GM10248 (cell line): ENCODE measurements at places on chromosomes 2 and 18.

DNA sequence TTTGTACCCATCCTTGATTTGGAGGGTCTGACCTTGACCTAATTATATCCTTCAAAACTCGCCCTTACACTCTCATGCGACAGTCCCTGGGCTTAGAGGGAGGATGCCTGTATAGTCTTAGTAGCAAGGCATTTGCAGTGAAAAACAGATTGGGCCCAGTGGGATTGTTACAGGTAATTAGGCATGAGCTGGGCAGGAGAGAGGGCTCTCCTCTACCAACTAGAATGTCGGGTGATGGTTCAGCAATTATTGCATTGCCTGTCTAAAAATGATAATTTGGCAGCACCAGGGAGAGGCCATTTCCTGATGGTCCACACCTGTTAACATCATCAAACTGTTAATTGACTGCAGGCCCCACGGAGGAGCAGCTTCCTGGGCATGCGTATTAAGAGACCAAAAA is 32.4 kb downstream of the COMMD1 start:
- no peak for DNase-seq

GRCh38 chr2:237315170-237315828 is 98.7 kb downstream of the COL6A3 start:
- no peak for DNase-seq

- DNase-seq: no peak
These were observed 6.1 kb downstream of the ARHGEF4 start for GRCh38 chr2:130842770-130843169.

- no peak for DNase-seq
These were observed 143.4 kb upstream of the CYP26B1 start for GRCh38 chr2:72291059-72291458.

- no peak for DNase-seq
These were observed 248.7 kb upstream of the ATP5MC3 start for GRCh38 chr2:175430236-175430635.

- no peak for DNase-seq
These were observed 83.6 kb downstream of the CELF4 start for GRCh38 chr18:37482002-37482401.

- no peak for DNase-seq
These were observed 14.9 kb upstream of the ACKR3 start for GRCh38 chr2:236554629-236555282.

DNA sequence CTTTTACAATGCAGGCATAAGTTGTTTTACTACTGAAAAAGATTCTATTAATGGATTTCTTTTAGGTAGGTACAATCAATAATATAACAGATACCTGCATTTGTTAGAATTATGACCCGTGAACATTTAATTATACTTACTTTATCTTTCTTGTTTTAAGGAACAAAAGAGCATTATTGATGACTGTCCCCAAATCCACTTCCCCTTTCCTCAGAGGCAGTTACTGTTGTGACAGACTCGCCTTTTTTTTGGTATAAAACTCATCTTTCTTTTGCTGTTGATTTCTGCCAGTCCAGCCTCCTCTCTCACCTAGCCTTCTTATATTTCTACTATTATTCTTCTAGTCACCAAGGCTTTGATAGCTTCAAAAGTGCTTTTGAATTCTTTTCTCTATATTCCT is 12.1 kb downstream of the ACTR3 start:
- DNase-seq: peak; percentile 31

DNA sequence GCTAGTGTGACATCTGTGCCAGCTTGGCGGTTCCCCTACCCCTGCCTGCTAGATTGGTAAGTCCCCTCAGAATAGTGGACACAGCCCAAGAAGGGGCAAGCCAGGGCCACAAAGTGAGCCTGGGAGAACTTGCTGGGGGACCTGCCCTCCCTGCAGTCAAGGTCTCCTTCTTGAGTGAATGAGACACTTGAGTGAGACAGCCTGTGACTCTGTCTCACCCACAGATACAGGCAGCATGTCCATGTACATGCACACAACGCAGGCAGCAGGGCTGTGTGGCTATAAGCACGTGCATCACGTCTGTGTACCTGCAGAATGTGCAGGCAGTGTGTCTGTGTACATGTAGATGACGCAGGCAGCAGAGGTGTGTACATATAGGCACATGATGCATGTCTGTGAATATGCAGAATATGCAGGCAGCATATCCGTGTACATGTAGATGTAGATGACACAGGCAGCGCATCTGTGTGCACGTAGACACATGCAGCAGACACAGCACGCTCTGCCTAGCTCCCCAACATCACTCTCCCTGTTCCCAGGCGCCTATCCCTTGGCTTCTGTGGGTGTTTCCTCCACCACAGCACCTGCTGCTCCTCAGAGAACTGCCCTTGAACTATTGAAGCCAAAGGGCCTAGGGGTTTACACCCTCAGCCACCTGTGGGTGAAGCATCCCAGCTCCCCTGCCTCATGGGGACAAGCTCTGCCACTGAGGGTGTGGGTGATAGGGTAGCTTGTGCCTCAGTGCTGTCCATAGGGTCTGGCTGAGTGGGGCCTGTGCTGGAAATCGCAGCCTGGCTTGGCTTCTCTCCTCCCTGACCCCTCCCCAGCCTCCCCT is 147.2 kb upstream of the TWIST2 start:
- no peak for DNase-seq

DNA sequence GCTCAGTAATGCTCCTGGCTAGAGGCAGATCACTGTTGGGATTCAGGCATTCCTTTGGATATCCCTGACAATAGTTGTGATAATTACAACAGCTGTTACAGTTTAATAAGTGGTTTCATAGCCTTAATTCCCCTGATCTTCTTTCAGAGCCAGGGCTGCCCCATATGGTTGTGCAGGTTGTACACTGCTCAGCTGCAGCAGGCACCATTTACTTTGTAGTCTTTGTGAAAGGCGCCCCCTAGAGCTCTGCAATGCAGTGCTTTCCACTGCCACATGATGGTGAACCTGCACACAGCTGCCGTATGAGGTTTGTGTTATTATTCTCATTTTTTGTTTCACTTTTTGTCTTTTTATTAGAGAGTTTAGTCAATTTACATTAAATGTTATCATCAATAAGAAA is 239.1 kb downstream of the KCNS3 start:
- peak; percentile 25 for DNase-seq

DNA sequence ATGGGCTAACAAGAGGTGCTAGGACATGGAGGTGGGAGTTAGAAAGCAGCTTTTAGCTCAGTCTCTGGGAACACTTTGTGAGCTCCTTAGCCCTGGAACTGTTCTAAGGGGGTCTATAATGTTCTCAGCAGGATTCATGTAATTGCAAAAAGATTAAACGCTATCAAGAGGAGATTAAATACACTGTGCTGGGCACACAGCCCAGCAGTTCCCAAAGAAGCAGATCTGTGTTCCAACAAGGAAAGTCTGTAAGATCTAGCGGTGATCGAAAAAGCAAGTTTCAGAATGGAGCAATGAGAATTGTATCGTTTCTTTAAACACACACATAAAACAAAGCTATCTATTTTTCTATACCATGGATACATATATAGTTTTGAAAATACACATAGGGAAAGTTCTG is 2.4 kb upstream of the ARID5A start:
- DNase-seq: no peak

- DNase-seq: no peak
These were observed 11.3 kb upstream of the TMEM214 start for GRCh38 chr2:27021253-27022049.

GRCh38 chr18:69854455-69854854 is 93.2 kb downstream of the CD226 start:
- DNase-seq: no peak

DNA sequence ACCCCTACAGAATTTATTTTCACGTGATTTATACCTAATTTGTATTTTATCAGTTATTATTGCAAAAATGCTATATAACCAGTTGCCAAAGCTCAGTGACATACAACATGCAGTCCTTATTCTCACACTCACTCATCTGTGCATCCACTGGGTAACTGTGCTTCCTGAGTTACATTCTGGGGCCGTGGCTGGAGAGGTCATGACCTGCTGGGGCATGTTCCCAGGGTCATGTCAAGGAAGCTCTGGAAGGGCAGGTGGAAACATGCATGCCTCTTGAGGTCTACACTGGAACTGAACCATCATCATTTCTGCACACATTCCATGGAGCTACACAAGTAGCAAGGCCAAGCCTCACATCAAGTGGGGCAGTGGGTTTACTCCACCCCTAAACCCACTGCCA is 715.5 kb downstream of the CNTNAP5 start:
- no peak for DNase-seq

DNA sequence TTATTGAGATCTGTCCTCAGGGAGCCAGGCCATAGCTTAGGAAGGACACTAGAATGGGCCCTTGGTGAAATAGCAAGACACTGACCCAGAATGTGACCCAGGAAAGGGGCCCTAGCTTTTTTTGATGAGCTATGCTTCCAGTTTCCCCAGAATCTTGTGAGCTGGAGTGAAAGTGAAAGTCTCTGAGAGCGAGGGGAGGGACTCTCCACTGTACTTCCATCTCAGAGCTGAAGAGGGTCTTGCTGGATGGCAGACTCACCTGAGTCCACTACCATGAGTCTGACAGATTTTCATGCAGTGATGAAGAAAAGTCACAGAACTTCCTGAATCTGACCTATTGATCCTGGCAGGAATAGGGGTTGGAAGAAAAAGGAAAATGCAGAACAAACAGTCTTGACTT is 3.1 kb downstream of the ARHGAP25 start:
- DNase-seq: peak; percentile 46

DNA sequence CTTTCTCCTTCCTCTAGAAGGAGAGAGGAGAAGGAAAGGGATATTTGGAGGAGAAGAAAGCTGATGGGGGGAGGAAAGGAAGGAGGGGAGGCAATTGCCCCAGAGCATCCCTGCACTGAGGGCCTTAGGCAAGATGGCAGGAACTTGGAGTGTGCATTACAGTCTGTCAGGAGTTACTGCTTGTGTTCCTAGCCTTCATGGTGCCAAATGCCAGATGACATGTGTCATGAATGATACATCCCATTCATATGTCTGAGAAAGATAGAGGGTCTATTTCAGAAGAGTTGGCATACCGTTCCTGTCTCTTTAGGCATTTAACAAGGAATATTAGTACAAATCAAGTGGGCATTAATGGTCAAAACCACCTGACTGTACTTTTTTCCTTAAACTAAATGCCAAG is 232.1 kb upstream of the NT5C1B start:
- no peak for DNase-seq

- DNase-seq: no peak
These were observed 62.5 kb downstream of the RHOB start for GRCh38 chr2:20509301-20509769.

DNA sequence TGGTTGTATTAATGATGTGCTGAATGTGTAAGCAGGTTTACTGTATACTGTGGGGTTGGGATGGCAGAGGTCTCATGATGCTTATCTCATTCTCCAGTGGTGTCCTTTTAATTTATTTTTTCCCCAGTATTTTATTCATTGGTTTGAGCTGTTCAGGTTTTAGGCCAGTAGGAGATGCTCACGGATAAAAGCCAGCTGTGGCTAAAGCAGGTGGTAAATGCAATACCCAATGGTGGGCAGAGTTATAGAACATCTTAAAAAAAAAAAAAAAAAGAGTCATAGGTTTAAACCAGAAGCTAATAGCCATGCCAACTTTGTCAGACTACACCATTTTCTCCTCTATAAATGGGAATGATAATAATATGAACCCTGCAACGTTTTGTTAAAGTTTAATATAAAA is 57.8 kb upstream of the NEUROD1 start:
- no peak for DNase-seq

GRCh38 chr2:237480988-237481525 is 6.0 kb upstream of the MLPH start:
- DNase-seq: no peak

- DNase-seq: no peak
These were observed 47.0 kb upstream of the COX7A2L start for GRCh38 chr2:42408009-42408408.

GRCh38 chr2:48714245-48714644 is 41.3 kb downstream of the LHCGR start:
- DNase-seq: no peak
